NCI-H774 (cell line): ENCODE measurements at places on chromosomes 1 and 21.

DNA sequence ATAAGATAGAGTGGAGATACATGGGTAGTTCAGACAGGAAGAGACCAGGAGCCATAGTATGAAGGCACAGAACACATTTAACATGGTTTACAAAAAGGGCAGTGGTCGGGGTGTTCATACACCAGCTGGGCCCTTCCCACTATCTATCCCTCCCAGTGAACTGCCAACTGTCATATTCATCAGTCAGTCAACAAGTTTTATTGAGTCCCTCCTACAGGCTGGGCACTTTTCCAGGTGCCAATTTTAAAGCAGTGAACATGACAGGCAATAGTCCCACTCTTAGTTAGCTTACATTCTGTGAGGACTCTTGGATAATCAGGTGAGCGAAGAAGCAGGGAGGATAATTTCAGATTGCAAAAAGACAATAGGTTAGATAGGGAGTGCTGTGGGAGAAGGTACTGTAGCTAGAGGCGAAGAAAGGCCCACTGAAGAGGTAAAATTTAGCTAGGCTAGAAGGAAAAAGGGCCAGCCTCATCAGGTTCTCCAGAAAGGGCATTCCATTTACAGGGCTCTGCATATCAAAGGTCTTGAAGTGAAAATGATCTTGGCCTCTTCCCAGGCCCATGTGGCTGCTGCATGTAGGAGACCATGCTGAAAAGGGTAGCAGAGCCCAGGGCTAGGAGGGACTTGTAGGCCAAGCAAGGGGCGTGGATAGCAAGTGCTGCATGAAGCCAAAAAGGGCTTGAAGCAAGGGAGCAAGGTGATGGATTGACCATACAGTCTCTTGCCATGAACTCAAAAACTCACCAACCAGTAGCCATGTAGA, 274.7 kb upstream of the SNX7 start:
- no peak for DNase-seq

DNA sequence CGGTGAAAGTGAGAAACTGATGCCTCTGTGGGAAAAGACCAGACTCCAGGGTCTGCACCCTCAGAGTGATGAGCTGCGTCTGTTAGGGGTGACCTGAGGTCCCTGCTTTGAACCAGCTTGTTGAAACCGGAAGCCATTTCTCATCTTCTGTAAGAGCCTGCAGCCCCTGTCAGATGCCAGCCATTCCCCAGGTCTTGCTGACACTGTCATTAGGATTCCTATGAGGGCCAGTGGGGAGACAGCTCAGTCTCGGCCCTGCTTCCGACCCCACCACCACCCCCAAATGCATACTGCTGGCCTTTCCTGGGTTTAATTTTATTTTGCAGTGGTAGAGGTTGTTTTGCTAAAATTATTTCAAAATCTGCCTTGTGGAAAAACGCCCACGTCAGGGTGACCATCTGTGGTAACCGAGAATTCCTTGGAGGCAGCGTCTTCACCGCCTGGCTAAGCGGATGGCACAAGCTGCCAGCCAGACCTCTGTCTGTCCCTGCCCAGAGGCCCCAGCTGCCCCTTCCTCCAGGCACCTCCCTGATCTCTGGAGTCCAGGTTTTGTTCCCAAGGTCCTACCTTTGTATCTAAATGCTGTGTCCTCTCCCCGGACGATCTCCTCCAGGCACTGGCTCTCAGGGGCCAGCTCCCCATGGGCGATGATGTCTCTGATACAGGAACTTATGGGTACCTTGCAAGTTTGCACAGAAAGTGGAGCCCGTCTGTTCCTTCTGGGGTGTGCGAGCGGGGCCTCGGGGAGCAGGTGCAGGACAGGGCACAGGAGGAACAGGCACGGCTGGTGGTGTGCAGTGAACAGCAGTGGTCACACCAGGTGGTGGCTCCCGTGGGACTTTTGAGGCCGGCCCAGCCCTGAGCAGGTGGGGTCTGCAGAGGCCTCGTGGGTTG, 49.9 kb downstream of the PRKCZ start:
- DNase-seq = no peak

DNA sequence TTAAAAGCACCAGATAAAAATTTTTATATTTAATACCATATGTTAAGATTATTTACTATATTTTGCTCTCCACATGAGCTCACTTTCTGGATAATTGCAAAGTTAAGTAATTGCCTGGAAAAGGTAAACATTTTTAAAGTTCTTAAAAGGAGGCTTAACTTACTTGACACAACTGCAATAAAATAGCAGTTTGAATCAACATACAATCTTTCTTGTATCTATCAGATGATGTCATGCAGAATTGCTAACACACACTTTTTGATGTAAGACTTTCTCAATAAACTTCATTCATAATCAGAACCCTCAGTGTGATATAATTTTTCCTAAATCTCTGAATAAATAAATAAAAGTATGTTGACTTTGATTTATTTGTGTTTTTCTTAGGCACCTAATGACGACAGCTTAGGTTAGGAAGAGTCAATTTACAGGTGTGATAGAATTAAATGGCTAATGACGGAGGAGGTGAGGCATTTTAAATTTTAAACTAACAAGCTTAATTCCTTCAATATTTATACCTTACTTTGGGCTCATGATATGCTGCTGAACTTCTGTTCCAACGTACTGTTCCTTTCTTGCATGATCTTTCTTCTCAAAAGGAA, 99.5 kb downstream of the LYPLAL1 start:
- no peak for DNase-seq

DNA sequence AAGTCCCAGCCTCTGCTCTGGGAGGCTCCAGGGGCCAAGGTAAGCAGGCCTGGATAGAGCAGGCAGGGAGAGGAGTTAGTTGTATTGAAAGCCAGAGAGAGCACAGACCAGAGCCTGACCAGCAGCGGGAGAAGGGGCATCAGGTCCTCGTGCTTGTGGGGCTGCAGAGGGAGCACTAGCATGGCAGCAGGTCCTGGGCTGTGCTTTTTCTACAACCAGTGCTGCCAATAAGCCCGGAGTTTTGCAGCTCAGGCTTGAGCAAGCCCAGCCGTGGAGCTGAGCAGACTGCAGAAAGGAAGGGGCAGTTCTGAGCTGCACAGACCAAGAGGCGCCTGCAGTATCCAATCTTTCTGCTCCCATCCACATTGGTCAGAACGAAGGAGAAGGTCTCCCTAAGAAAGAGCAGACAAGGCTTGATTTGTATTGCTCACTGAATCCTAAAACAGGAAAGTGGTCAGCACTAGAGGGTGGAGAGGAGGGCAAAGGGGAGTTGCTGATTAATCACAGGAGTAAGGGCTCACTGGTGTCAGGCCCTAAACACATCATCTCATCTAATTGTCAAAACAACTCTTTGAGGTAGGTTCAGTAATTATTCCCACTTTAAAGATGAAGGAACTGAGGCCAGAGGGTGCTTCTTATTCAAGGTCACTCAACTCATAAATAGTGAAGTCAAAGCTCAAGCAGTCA, 2.7 kb downstream of the DENND2D start:
- no peak for DNase-seq

- DNase-seq = no peak
Observed at GRCh38 chr21:35134309-35134708, 85.2 kb upstream of the RUNX1 start.

DNA sequence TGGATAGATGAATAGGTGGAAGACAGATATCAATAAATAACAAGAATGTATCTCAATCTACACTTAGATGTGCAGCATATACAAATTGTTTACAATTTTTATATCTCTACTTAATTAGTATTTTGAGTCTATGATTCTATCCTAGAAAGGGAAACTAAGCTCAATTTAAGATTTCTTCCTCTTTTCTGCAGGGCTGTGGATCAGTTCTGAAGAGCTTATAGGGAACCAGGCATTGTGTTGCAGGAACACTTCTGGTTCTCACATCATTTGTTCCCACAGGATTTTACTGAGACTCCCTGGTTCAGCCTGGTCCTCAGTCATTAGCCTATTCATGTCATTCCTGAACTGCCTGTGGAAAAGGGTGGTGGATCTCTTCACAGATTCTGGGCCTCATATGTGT, 105.8 kb downstream of the TNFSF18 start:
- DNase-seq = no peak

DNA sequence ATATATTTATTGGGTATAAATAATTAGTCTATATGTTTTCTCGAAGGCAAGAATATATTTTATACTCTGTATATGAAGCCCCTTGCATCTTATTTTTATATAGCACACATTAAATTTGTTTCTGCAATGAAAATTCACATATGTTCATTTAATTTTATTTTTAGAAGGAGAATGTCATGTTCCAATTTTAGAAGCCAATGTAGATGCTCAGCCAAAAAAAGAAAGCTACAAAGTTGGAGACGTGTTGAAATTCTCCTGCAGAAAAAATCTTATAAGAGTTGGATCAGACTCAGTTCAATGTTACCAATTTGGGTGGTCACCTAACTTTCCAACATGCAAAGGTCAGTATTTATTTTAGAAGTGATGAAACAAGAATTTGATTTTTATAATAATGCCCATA, 16.6 kb downstream of the CFHR5 start:
- DNase-seq = no peak

GRCh38 chr1:35591211-35591610, 18.1 kb downstream of the TFAP2E start:
- no peak for DNase-seq

DNA sequence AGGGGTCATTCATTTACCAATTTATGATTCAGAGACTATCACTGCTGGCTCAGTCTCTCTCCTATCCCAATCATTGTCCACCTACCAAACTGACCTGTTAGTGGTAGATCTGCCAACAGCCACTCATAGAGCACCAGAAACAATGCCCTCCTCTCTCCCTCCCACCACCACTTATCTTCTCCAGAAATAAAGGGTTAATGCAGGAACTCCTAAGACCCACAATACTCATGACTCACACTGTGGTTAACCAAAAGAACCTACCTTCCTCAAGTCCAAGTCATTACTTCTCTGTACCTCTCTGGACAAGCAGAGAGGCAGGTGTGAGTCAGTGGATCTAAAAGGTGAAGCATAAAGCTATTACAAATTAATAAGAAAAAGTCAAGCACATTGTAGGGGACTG, 40.9 kb upstream of the CAMK1G start:
- no peak for DNase-seq

GRCh38 chr1:38525343-38526043, 334.1 kb downstream of the RRAGC start:
- no peak for DNase-seq

GRCh38 chr1:166053395-166053794, 113.4 kb downstream of the FAM78B start:
- no peak for DNase-seq

DNA sequence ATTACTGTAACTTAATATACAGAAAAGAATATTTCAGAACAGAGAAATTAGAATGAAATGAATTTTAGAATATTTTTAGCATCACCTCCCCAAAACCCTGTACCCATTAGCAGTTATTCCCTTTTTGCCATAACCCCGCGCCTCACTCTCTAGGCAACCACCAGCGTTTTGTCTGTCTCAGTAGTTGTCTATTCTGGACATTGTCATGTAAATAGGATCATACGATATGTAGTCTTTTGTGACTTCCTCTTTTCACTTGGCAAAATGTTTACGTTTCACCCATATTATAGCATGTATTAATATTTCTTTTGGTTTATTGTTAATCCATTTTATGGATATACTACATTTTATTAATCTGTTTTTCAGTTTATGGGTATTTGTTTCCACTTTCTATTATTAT, 24.9 kb downstream of the SOAT1 start:
- DNase-seq = no peak

DNA sequence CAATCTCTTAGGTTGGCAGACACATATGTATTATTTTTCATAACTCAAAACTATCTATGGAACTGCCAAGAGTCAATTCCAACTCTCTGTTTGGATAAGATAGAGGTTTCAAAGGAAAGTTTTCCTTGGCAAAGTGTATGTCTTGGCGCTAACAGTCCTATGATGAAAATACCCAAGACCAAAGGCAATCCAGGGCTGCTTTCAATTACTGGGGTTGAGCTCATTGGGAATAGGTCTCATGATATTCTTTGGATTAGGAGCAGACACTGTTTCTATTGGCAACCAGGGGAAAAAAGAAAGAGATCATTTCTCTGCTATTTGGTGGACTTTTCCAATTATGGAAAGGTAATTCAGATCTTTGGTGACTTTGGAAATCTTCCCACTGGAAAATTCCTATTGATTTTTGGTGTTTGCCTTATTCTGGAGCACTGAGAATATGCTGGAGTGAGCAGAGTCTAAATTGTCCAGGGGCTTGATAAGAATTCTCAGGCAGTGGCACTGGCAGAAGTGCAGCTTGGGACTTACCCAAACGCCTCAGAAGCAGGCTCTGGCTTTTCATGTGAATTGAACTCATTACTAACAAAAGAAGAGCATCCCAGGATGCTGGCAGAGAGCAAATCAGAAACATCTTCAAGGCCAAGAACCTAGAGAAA, 20.4 kb upstream of the PLXNA2 start:
- DNase-seq = no peak

DNA sequence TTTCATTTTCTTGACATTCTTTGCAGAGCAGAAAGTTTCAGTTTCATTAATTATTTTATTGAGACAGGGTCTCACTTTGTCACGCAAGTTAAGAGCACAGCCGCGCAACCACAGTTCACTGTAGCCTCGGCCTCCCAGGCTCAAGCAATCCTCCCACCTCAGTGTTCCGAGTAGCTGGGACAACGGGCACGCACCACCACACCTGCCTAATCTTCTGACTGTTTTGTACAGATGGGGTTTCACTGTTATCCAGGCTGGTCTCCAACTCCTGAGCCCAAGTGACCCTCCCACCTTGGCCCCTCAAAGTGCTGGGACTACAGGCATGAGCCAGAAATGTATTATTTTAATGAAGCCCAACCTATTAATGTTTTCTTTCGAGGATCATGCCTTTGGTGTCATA, 3.0 kb upstream of the SPATC1L start:
- no peak for DNase-seq

- DNase-seq = no peak
Observed at GRCh38 chr1:65882076-65882475, 89.4 kb downstream of the PDE4B start.

DNA sequence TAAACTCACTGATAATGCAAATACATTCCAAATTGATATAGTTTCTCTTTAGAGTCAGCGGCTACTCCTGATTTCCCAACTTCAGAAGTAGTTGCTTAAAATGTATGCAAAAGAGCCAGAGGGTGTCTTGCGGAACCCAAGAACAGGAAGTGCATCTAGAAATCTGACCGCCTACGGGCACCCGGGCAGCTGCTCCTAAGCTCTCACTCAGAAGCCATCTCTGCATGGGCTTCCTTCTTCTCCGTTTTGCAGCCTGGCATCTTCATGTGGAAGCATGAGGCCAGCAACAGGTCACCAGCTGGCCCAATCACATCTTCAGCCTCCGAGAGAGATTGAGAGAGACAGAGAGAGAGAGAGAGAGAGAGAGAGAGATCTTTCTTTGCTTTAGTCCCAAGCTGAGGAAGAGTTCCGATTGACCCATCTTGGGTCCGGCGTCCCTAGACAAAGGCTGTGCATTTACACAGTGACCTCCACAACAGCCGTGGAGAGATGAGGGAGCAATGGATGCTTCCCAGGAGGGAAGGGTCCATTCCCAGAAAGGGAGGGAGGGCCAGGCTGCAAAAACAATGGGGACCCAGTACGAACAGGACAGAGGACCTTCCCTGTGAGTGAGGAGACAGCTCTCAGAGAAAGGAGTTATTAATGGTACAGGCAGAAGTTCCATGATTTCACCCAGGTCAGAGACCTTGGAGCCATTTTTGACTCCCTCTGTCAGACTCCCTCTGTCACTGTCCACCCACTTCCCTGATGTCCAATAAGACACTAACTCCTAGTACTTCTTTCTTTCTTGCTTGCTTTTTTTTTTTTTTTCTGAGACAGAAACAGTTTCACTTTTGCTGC, 28.2 kb upstream of the SLC30A1 start:
- no peak for DNase-seq

- DNase-seq = peak; percentile 62
Observed at GRCh38 chr1:199821029-199821779, 206.3 kb upstream of the NR5A2 start.

GRCh38 chr21:42790520-42791065, 88.7 kb downstream of the WDR4 start:
- no peak for DNase-seq
